ENCODE measurements at places on chromosomes 1 and 21. TPM values are rescaled to one million over a fixed set of nuclear protein-coding genes. Genes with fewer than 3 reads are reported as not detected.
A peak's percentile ranks its signal among the peaks of the same experiment; 100 is the strongest.

The ABCA4 gene
- total RNA-seq = 0.83 TPM

DNA sequence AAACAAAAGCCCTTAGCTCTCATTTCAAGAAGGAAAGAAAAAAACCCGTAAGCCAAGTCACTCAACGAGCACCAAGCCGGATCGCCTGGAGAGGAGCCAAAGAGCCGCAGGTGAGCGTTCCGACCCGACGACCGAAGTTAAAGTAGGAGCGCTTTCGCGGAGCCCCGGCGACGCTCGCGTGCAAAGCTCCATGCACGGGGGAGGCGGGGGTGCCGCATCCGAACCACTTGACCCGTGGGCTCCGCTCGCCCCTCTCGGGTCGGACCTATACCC, 382 bp downstream of the GPBP1L1 start:
- DNase-seq = peak; percentile 79

- no peak for DNase-seq
Observed at GRCh38 chr21:25512095-25513081, 94.9 kb downstream of the MRPL39 start.

The ICOSLG gene
- 0.27 TPM for total RNA-seq

GRCh38 chr1:36456391-36456928, 6.2 kb upstream of the OSCP1 start:
- no peak for DNase-seq

Measured in sigmoid colon (tissue), 7 donors.